HCT116 (cell line): ENCODE measurements at places on chromosomes 4 and X. TPM values are rescaled to one million over a fixed set of nuclear protein-coding genes. Genes with fewer than 3 reads are reported as not detected.

CFI gene
- 0.84 TPM for total RNA-seq

DNA sequence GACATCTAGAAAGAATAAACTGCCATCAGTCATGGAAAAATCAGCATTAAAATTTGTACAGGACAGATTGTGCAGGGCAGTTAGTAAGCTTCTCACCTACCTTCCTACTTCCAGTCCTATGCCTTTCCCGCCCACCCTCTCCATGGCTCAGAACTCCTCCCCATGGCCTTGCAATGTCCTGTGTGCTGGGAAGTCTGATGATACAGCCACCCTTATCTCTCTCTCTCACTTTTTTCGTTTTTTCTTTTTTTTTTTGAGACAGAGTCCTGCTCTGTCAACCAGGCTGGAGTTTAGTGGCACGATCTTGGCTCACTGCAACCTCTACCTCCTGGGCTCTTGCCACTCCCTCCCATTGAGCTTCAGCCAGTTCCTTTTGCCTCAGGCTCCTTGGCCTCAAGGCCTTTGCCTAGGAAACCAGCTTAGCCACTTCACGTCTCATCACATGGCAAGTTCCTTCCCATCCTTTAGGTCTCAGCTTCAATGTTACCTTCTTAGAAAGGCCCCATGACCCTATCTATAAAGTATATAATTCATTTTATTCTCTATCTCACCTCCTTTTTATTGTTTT lies 259.7 kb downstream of the NKX6-1 start:
- H3K27ac ChIP-seq: no peak overlapping the region
- H3K27me3 ChIP-seq: no peaks in the 10 kb centered on the region

DNA sequence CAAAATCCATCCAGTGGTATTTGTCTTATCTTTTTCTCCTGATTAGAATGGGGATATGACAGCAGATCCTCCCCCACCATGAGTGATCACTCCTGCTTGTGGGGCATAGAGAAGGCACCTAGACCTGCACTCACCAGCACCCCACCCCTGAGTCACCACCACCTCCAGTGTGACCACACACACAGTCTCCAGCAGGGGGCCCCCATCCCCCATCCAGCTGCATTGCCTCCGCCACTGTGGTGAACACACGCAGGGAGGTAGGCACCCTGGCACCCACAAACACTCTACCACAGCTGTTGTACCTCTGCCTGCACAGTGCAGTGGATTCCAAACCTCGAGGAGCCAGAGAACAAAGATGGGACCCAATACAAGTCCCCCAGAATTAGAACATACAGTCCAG lies 9.0 kb upstream of the MAGEA8 start:
- peak; percentile 10 for DNase-seq
- no peaks in the 10 kb centered on the region for H3K4me1 ChIP-seq
- no peak overlapping the region for H3K4me3 ChIP-seq
- no peaks in the 10 kb centered on the region for H3K36me3 ChIP-seq

DNA sequence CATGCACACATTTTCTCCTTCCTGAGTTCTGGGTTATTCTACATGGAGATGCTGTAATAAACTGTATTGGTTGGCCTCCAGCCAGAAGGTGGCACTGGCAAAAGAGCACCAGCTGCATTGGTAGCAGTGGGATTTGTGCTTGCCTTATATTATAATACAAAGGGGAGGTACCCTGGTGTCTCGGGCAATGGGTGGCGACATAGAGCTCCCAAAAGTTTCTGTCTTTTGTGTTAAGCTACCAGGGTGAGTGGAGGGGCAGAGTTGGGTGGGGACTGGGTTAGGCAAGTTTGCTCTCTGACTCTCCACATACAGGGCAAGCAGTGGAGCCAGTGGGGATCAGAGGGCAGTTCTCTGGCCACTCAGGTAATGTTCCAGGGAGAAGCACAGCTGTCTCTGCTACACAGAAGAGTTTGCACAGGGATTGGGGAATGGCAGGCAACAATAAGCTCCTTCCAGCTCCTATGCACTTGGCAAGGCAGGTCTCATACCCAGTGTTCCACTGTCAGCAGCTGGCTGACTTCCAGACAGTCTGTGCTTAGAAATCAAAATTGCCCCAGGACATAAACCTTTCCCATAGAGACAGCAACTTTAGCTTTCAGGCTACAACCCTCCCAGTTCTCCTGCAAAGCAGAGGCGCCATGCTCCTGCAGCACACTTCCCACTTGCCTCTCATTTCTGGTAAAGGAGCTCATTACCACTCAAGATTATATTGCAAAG lies 463.9 kb upstream of the PCDH7 start:
- H3K27ac ChIP-seq: no peak overlapping the region
- H3K4me3 ChIP-seq: no peak overlapping the region
- H3K4me1 ChIP-seq: no peaks in the 10 kb centered on the region
- DNase-seq: no peak

- no peak overlapping the region for H3K4me3 ChIP-seq
- H3K36me3 ChIP-seq: no peaks in the 10 kb centered on the region
- H3K4me1 ChIP-seq: no peaks in the 10 kb centered on the region
- DNase-seq: no peak
- H3K27ac ChIP-seq: no peak overlapping the region
- H3K27me3 ChIP-seq: no peaks in the 10 kb centered on the region
Observed at GRCh38 chrX:43467608-43468234, 188.4 kb upstream of the MAOA start.
